Activated CD4-positive, CD25-positive, alpha-beta regulatory T cell treated with anti-CD3 and anti-CD28 coated beads, Interleukin-2, amount 50 U/mL, for 24 hours (primary cell): ENCODE measurements at places on chromosomes 2 and 18.

DNA sequence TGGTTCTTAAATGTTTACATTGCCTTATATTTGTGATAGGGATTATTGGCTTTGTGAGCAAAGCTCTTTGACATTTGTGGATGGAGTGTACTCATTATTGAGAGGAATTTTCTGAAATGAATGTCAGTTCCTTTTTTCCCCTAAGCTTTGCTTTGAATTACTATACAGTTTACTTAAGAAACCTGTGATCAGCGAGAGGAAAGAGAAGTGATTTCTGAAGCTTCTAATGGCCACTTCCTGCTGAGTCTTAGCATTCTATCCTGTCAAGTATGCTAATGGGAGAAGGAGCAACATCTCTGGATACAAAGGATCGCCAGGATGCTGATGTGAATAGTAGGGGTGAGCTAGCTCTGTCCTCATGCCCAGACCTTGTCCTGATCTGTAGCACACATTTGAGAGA, 47.8 kb upstream of the MGAT5 start:
- ATAC-seq, result no peak

- ATAC-seq, result no peak
Measured at GRCh38 chr2:167862296-167862695, 385.1 kb downstream of the STK39 start.

- no peak for ATAC-seq
Measured at GRCh38 chr18:67618061-67618460, 101.5 kb upstream of the DSEL start.

DNA sequence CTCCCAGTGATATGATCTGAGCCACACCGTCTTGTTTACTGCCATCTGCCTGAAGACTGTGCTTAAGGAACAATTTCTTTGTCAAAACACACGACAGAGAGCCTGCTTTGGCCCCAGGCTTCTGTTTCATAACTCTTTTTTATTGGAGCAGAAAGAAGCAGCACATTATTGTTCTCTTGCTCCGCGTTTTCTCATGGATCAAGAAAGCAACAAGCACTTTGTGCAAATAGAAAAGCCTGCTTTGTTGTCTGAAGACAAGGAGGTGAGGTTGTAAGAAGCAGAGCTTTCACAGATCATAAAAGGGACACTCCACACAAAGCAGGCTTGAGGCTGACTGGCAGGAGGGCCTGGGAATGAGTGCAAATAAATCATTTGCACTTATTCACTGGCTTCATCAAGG, 118.3 kb upstream of the FAM136A start:
- no peak for ATAC-seq

DNA sequence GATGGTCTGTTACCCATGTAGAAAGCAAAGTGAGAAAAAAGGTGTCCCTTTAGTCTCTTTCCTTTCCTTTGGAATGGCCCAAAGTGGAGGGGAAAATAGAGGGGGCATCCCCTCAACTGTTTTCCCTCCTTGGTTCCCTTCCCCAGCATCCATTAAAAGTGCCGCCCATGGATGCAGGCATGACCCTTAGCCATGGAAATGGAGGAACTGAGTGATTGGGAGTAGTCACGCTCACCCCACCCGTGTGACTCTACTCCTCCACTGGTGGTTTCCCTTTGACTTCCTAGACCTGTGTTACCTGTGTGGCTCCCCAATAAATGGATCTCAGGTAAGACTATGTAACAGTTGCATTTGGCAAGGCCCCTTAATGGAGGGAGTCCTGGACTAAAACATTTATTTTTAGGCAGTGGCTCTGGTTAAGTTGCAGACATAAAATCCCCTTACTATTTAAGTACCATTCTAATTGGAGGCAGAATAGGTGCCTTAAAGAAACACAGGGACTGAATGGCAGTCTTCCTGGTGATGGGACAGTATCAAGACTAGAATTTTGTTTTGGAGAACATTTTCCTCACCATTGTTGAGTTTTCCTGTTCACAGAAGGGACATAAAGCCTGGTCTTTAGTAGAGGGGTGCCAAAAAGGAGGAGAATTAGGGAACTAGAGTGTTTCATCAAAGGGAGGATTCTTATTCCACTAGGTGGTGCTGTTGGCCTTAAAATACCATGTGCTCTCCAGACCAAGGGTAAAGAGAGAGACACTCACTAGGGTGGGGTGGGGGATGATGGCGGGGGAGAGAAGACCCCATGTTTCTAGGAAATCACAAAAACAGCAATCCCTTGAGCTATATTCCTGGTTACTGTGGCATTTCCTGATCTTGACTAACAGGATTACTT, 25.7 kb upstream of the PLA2R1 start:
- ATAC-seq, result no peak

- no peak for ATAC-seq
Measured at GRCh38 chr2:64582774-64583340, 58.7 kb downstream of the AFTPH start.

GRCh38 chr2:188032306-188032705, 259.4 kb upstream of the GULP1 start:
- ATAC-seq, result no peak

DNA sequence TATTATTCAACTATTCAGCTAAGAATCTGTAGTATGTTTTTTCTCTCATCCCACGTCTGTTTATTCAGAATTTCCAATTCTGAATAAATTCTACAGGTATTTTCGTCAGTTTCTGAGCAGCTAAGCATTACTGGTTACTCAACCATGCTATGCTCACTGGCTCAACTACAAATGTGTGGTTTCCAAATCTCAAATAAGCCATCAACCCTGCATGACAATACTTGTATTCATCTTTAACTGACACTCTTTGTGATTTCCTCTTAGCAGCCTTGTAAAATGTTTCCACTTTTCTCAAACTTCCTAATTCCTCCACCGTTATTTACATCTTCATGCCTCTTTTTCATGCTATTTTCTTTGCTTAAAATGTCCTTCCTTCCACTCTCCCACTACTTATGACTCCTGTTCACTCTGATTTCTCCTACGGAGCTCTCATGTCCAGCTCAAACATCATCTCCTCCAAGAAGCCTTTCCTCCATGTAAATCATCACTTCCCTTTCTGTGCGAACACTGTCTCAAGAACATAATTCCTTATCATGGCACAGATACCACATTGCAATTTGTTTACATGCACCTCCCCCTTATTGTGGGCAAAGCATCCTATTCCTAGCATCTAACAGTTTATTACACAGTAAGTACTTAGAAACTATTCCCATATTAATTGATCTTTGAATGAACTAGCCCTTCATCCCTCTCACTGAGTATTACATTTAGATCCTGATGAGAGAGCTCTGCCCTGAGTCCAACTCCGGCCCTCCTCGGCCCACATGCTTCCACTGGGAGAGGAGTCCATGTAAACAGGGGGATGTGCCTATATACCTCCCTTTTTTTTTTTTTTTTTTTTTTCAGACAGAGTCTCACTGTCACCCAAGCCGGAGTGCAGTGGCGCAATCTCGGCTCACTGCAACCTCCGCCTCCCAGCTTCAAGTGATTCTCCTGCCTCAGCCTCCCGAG, 10.5 kb downstream of the CCDC88A start:
- ATAC-seq, result no peak

DNA sequence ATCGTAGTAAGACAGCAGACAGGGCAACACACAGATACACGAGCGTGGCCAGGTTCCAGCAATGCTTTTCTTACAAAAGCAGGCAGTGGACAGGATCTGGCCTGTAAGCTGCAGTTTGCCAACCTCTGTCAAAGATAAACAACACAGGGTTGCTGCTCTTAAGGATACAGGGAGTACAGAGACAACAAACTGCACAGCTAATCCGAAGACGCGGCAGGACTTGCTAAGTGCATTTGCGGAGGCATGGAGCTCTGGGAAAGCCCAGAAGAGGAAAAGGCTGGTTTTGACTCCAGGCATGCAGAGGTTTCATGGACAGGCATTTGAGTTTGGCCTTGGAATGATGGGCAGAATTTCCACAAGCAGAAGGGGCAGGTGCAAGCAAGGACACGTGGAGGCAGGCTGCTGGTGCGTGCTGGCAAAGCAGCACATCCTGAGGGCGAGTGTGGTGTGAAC, 24.4 kb downstream of the SERTAD2 start:
- no peak for ATAC-seq

DNA sequence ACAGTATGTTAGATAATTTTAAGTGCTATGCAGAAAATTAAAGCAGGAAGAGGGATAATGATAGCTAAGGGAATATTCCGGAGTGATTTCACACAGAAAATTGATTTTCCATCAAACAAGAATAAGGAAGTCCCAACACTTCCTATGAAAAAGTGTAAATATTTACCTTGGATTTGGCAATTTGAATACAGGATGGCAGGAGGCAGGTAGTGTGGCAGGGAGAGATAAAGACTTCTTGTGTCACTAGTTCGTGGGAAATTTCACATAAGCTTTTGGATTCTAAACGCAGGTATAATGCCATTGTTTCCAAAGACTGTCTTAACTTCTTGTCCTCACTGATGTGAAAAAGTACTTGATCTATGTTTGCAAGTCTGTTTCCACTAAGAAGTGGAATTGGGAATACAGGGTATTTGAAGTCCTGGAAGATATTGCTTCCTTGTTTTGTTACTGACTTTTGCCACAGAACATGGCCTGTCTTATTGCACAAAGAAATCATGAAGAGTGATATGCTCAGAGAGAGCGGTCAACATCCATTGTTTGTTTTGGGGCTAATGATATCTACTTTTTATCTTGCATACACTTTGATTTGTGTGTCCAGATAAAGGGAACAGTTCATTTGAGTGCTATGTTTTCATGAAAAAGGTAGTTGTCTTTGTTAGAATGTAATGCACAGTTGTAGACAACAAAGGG, 1216.1 kb upstream of the FAM98A start:
- ATAC-seq, result no peak

GRCh38 chr18:44079606-44080005, 601.1 kb upstream of the SETBP1 start:
- no peak for ATAC-seq

GRCh38 chr2:101003278-101003775, 1.2 kb downstream of the RPL31 start:
- ATAC-seq, result no peak
